Stimulated activated CD4-positive, alpha-beta T cell treated with anti-CD3 and anti-CD28 coated beads, TNF-alpha, amount 100 ng/mL, for 4 hours (primary cell): ENCODE measurements at places on chromosomes 3 and 15.
A peak's percentile ranks its signal among the peaks of the same experiment; 100 is the strongest.

DNA sequence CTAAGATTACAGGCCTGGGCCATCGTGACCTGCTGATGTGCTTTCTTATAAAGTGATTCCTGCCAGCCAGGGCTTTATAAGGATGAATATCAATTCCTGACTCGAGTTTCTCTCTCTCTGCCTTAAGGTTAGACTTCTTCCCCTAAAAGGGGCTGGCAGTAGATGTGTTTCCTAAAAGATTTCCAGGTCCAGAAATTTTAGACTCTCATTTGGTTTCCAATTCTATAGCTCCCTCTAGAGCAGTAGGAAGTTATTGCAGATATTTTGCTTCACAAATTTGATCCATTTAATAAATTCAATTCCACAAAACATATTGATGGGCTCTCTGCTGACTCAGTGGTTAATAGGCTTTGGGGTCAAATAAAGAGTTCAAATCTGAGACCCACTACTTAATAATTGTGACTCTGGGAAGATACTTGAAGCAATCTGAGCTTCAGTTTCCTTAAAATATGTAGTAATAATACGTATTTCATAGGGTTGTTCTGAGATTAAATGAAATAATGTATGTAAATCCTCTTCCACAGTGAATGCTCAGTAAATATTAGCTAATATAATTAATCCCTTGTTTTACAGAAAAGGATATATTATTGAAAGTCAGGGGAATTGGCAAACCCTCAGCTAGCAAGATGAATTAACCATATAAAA lies 2.1 kb downstream of the TRIM69 start:
- no peak for DNase-seq

- DNase-seq, result no peak
Observed at GRCh38 chr3:57557085-57557537, 1.0 kb downstream of the PDE12 start.

- no peak for DNase-seq
Observed at GRCh38 chr3:87979527-87979926, 79.3 kb downstream of the CGGBP1 start.

DNA sequence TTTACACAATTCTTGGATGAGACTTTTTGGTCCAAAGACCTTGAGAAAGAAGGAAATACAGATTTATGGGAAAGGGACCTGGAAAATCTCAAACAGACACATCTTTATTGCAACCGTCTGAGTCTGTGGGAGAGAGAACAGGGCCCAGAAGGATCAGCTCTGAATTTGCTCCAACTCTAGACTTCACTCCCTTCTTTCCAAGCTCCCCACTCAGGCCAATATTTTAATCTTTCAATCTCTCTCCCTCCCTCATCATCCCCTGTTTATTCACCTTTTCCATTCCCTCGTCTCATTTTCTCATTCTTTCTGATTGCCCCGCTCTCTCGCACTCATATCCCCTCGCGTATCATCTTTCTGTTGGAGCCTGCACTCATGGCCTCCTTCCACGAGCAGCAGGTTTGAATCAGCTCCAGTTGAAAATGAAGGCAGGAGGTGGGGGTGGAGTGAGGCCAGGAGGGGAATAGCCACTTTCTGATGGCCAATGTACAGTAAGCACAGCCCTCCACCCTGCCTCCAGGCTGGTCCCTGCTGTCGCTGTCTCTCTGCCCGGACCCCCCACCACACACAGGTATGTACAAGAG lies 63.6 kb upstream of the BOC start:
- no peak for DNase-seq

GRCh38 chr3:156050918-156051317 lies 69.5 kb upstream of the KCNAB1 start:
- DNase-seq, result no peak

DNA sequence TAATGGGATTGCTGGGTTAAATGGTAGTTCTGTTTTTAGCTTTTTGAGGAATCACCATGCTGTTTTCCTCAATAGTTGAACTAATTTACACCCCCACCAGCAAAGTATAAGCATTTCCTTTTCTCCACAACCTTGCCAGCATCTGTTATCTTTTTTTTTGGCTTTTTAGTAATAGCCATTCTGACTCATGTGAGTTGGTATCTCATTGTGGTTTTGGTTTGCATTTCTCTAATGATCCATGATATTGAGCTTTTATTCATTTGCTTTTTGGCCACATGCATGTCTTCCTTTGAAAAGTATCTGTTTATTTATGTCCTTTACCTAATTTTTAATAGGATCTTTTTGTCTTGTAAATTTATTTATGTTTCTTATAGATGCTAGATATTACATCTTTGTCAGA lies 288.2 kb downstream of the EPHA6 start:
- DNase-seq, result no peak

- no peak for DNase-seq
Observed at GRCh38 chr15:51496246-51496645, 126.3 kb downstream of the DMXL2 start.

DNA sequence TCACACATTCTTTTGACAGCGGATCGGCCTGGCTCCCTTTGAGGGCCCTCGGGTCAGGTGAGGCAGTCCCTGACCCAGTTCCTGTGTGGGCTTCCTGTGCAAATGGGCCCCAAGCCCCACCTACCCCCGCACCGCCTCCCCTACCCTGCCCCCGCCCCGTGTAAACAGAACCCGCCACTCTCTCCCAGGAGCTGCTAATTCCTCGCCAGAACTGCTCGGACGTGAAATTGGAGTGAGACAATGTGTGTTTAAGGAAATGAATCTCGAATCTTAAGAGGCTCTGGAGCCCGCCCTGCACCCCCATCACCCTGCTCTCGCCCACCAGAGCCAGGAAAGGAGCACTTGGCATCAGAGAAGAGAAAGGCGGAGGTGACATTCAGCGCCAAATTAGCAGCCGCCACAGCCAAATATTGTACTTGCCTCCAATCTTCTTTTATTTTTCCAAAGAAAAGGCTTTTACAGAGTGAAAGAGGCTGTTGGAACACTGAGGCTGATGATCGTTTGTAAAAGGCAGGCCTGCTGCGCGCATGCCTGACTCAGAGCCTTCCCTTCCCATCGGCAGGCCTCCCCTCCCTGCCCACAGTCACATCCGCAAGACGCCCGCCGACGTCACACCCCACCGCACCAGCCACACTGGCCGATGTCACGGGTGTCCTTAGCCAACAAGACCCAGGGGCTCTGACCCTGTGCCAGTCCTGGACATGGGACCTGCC lies 53.1 kb downstream of the CACNA2D2 start:
- DNase-seq, result peak; percentile 26

- DNase-seq, result no peak
Observed at GRCh38 chr3:127803619-127804018, 18.7 kb downstream of the MGLL start.

GRCh38 chr15:31510057-31510456 lies 183.4 kb downstream of the KLF13 start:
- no peak for DNase-seq

GRCh38 chr3:189304465-189305351 lies 132.9 kb downstream of the TPRG1 start:
- no peak for DNase-seq

DNA sequence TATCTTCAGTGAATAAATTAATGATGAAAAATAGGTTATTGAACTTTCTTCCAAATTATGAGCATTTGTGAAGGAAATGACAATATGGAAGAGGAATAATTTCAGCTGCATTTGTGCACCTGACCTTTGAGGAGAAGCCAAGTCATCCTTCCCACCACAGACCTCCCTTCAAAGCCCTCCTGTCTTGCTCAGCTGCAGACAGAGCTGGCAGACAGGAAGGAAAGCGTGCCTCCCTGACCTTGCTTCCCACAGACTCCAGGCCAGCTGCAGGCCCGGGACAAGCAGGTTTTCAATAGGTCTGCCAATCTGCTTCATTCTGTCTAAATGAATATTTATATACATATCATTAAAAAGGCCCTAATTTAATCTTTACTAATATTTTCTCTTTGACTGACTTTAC lies 152.9 kb upstream of the RBMS3 start:
- DNase-seq, result no peak

- DNase-seq, result no peak
Observed at GRCh38 chr15:68612503-68612902, 33.7 kb downstream of the CORO2B start.

DNA sequence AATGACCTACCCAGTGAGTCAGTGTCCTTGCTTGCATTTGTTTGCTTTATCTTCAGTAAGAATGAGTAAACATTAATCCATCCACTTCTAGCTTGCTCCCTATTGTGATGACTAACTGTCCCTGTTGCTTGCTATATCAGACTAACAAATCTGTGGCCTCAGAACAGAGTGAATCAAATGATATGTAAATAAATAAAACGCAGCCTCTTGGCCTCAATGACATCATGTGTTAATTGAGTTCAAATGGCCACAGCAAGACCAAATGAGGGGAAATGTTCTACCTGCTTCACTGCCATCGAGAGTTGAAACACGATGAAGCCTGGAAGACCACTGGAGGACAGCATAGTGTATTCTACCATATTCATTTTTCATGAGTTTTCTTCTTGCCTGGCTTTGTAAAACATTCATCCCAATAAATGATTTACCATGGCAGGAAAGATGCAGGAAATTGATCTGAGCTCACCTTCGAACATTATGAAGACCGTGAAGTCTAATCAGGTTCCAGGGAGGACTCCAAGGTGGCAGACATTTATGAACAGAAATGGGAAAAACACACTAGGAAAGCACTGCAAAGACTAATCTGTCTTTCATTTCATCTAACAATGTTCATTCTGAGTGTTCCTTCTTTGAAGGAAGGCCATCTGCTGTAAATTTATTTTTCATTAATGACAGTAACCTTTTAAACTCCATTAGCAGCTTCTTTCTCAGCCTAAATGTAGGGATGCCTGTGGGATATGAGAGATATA lies 1144.5 kb downstream of the TUSC7 start:
- no peak for DNase-seq

DNA sequence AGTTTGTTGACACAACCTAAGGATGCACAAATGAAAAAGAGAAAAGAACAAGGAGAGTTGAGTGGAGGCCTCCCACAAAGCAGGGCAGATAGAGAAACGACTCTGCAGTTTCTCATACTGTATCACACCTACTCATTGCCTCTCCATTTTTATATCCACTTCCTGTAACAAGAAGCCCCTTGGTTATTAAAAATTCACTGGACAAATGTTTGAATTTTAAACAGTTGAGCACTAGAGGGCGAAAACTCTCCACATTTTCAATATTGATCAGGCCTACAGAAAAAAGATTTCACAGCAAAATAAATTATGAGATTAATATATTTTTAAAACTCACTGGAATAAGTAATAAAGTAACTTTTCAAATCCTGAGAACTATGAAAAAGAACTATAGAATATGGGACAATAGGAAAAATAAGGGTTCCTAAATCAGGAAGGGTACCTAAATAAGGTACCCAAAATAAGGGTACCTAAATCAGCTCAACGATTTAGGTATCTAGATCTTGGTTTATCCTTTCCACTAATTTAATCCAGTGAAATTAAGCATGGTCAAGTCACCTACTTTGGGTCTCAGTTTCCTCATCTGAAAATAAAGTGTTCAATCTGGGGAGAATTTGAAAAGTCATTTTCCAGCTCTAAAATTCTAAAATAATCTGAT lies 47.0 kb upstream of the PPIB start:
- no peak for DNase-seq

DNA sequence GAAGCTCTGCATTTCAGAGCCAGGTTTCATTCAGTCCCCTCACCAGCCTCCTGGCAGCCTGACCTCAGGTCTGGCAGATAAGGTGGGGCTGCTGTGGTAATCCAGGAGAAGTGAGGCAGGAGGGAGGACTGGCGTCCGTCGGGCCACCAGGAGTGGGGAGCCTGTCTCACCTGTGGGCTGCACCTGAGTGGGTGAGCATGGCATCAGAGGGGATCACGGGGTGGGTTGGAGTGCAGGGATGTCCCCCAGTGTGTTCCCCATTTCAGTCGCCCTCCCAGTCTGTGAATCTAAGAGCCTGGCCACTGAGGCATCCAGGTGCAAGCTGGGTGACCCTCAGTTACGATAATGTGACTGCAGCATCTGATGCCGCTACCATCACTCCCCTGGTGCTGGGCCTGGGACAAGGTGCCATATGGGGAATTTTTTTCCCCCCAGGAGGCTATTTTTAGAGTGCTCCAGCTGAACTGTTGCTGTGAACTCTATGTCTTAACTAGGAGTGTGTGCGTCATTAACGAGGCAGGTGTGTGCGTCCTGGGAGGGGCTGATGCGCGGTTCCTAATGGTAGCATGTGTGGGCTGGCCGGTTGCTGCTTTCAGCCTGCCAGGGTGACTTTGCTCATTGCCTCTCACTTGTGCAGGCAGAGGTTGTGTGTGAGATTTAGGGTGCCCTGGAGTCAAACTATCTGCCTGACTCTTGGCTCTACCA lies 165.2 kb downstream of the SLCO3A1 start:
- DNase-seq, result no peak

DNA sequence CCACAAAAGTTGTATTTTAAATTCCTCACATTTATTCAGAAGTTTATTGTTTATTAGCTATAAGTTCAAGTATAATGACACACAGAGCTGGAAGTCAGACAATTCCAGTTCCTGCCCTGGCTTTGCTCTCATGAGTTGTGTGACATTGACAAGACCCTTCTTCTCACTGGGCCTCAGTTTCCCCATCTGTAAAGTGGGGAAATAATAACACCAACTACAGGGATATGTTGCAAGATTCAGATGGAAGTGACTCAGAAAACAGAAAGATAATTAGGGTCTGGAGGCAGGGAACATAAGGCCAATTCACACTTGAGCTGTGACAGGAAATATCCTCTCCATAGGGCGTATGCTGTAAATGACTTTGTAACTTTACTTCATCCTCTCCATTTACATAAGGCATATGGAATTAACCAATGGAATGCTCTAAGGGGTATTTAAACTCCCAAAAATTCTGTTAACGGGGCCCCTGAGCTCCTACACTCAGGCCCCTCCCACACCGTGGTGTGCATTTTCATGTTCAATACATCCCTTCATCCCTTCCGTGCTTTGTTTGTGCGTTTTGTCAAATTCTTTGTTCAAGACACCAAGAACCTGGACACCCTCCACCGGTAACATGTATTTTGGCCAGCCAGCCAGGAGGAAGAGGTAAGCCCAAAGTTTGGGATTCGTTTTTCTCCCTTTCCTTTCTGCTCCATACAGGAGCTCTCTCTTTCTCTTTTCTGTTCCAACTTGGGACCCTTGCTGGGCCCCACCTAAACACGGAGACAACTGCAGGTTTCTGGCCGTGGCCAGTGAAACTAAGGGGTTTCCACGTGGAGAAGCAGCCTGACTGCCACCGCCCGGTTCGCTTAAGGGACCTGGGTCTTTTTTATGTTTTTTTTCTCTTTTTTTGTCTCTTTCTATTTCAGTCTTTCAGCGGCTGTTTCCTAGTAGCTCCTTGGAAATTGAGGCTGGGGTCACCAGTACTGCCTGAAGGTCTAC lies 16.9 kb downstream of the CYP11A1 start:
- no peak for DNase-seq

DNA sequence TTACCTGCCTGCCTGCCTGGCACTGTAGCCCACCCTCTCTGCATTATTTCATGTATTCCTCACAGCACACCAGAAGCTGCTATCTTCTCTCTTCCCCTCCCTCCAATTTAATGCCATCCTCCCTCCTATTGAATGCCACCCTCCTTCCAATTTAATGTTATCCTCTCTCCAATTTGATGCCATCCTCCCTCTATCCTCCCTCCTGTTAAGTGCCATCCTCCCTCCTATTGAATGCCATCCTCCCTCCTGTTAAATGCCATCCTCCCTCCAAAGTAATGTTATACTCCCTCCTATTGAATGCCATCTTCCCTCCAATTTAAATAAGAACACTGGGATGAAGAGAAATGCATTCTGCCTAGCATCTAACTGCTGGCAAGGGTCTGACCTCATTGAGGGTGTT lies 11.1 kb downstream of the ATP10A start:
- DNase-seq, result no peak
